ENCODE measurements at places on chromosomes 2 and 18. TPM values are rescaled to one million over a fixed set of nuclear protein-coding genes. Genes with fewer than 3 reads are reported as not detected.

Gene ACMSD
- total RNA-seq = not detected

Gene AFF3
- total RNA-seq = not detected

Gene KATNAL2
- 0.95 TPM for total RNA-seq

Gene COL4A4
- 1.5 TPM for total RNA-seq

Gene IL1RN
- 28.9 TPM for total RNA-seq

Gene SALL3
- not detected for total RNA-seq

Gene AFG3L2
- total RNA-seq = 48.1 TPM

Gene STAMBP
- 72.9 TPM for total RNA-seq

Gene REG3G
- not detected for total RNA-seq

Data from foreskin keratinocyte (primary cell).